ENCODE measurements at places on chromosomes 3 and 15. TPM values are rescaled to one million over a fixed set of nuclear protein-coding genes. Genes with fewer than 3 reads are reported as not detected.

FEZF2 gene
- total RNA-seq, result not detected

SLC25A38 gene
- 28.3 TPM for total RNA-seq

CHRFAM7A gene
- total RNA-seq, result 17.5 TPM

GRCh38 chr3:8450618-8451017, 51.0 kb upstream of the LMCD1 start:
- no peak for DNase-seq

- no peak for DNase-seq
These were observed 57.7 kb downstream of the SLC12A8 start for GRCh38 chr3:125154800-125155269.

- no peak for DNase-seq
These were observed 158.7 kb upstream of the NANOGP8 start for GRCh38 chr15:35243758-35244157.

DNA sequence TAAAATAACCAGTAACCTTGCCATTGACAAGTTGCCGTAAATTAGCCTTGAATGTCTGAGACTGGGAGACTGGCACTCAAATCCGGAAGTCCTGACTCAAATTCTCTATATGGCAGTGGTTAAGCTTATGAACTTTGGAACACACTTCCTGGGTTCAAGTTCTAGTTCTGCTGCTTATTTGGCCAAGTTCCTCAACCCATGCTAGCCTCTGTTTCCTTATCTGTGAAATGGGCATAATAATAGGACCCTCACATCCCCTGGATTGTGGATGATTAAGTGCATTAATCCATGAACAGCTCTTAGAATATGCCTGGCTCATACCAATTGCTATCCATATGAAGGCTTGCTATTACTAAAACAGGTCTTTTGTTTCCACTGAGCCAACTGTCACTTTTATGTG, 311.5 kb downstream of the EDEM1 start:
- no peak for DNase-seq

GRCh38 chr15:63362885-63363284, 18.8 kb downstream of the CA12 start:
- no peak for DNase-seq

GOLGA8O gene
- not detected for total RNA-seq

GRCh38 chr3:144294659-144295538, 323.3 kb downstream of the DIPK2A start:
- no peak for DNase-seq

DNA sequence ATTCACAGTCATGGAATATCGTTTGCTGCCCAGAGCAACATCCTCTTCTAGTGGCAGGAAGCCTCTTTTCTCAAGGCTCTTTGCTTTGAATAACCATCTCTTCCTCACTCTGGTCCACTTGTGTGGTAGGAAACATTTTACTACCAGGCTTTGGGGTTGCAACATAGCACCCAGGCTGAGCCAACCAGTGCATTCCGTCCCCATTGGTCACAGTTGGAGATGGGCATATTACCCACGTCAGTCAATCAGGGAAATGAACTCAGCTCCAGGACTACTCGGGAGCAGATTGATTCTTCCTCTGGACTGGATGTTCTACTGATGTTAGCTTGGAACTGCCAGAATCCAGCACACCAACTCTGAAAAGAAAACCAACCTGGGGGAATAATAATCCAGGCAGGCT, 4.2 kb upstream of the PEX5L start:
- no peak for DNase-seq

DNA sequence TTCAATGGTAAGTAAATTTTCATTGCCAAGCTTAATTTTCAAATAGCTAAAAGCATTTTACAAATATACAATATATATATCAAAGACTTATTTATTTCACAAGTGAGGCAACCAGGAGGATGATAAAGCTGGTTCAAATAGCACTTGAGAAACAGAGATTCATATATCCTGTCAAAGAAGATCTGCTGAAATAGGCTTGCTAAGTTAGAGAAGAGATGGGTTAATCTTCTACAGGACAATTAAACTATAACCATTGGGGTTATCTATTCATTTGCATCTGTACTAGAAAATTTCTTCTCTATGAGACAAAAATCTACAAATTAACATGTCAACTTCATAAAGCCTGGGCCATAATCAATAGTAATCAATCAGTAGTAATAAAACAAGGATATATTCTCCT, 637.7 kb upstream of the UBE2E2 start:
- DNase-seq, result no peak

DNA sequence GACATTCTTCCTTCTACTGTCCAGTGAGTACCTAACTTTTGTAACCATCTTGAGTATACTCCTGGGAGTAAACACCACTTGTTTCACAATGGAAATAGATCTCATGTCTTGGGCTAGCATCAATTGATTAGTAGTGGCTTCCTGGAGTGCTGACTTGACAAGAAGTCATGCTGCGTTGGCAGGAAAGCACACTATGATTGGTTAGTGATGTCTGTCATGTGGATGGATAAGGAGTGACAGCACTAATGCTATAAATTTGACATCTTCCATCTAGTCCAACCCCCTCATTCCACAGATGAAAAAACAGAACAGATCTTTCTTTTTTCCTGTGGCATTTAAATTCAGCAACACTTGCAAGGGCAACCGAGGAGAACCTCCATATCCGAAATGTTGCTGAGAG, 47.6 kb upstream of the PRICKLE2 start:
- no peak for DNase-seq

GRCh38 chr15:43723151-43723550, 23.1 kb upstream of the PDIA3 start:
- DNase-seq, result no peak

LEKR1 gene
- total RNA-seq, result 1.4 TPM

DNA sequence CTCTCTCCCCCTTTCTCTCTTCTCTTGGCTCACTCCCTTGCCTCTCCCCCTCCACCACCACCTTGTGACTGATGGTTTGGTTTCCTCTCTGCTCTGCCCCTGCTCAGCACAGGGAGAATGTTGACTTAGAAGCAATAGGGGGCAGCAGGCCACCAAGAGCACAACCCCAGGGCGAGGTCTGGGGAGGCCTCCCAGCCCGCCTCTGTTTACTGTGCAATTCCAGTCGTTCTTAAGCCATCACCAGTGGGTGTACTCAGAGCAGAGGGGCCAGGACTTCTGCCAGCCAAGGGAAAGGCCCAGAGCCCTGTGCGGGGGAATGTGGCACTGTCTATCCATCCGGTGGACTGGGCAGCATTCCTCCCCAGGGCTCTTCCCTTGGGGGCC, 5.7 kb upstream of the APEH start:
- DNase-seq, result no peak

LRTM1 gene
- not detected for total RNA-seq

DNA sequence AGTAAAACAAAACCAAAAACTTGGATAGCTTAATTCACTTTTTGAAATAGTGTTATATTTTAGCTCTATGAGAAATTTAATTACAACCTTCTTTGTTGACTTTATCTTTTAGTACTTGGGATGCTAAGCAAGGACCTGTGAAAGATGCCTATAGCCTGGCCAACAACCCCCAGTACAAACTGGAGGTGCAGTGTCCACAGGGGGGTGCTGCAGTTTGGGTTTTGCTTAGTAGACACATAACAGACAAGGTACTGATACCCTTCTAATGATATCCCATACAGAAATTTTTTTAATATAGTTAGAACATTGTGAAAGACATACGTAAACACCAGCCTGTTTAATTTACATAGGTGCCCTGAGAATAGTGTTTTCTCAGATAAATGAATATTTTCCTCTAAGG, 35.3 kb downstream of the CAPN7 start:
- peak; percentile 19 for DNase-seq

CHRNB4 gene
- total RNA-seq, result not detected

GRCh38 chr15:71920573-71920972, 110.2 kb downstream of the NR2E3 start:
- no peak for DNase-seq

WDR49 gene
- not detected for total RNA-seq

- no peak for DNase-seq
These were observed 167.2 kb upstream of the SLC2A2 start for GRCh38 chr3:171193693-171194092.

CFAP20DC gene
- 3.4 TPM for total RNA-seq

IMPG2 gene
- 0.21 TPM for total RNA-seq

DNA sequence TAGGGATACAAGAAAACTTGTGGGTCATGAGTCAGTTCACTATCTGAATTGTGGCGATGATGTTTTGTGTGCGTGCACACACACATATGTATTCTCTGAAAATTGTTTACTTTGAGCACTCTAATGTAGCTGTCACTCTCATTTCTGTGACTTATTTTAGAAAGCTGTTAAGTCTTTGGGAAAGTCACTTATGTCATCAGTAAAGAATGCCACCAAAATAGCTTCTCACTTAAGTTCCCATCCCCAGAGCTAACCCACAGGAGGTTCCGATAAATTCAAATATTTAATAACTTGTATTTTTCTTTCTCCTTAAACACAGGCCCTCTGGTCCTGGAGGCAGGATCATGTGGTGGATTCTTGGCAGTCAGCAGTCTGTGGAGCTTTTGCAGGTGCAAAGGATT, 138.3 kb downstream of the LRIG1 start:
- DNase-seq, result peak; percentile 39

DNA sequence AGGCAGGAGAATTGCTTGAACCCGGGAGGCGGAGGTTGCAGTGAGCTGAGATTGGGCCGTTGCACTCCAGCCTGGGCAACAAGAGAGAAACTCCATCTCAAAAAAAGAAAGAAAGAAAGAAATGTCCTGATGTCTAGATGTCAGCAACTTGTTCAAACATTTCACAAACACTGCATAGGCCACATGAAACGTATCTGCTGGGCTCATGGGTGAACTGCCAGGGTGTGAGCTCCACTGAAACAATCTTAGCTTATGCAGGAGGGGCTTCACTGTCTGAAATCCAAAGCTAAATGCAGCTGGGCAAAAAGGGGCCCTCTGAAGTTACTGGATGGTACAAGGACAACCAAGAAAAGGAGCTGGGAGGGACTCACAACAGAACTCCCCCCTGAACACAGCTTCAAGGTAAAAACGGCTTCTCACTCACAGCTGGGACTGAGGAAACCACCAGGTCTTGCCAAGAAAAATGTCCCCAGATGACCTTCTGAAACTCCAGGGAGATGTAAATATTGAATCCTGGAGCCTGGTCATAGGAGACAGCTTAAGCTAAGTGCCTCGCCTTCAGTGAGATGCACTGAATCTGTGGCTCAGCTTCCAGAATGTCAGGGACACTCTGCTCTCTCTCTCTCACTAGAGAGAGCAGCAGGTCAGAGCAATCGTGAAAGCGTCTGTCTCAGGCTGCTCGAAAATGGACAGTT, 31.9 kb downstream of the SEC61A1 start:
- DNase-seq, result no peak

DNA sequence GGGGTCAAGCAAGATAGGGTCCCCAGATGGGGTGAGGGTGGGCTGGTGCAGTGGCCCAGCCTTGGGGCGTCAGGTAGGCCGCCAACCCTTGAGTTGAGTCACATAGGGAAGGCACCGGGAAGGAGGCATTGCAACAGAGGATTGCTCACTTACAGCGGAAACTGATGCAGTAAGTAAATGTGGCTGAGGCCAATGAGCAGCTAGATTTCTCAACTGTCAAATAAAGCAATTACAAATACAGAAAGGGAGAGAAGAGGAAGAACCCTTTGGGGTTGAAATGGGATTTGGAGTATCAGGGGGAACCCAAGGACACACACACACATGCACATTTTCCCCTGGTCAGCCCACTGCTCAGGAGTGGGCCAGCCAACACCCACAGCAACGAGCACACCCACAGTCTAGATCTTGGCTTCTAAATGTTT, 44.0 kb downstream of the CHSY1 start:
- DNase-seq, result peak; percentile 23

GRCh38 chr15:53862386-53862785, 102.9 kb upstream of the WDR72 start:
- no peak for DNase-seq

- peak; percentile 32 for DNase-seq
These were observed 27.8 kb upstream of the ITPKA start for GRCh38 chr15:41465822-41466421.

SCG5 gene
- 1.8 TPM for total RNA-seq

GRCh38 chr15:50190723-50191122, 8.7 kb downstream of the SLC27A2 start:
- no peak for DNase-seq

- no peak for DNase-seq
These were observed 159.4 kb downstream of the TMEM108 start for GRCh38 chr3:133197619-133198018.

ANKRD34C gene
- total RNA-seq, result not detected

CADPS gene
- total RNA-seq, result not detected

- no peak for DNase-seq
These were observed 51.0 kb upstream of the KLF13 start for GRCh38 chr15:31275331-31276262.

CPNE9 gene
- not detected for total RNA-seq

Measured in Daoy (cell line).